ENCODE measurements at places on chromosomes 1 and 21. TPM values are rescaled to one million over a fixed set of nuclear protein-coding genes. Genes with fewer than 3 reads are reported as not detected.

ETV3L gene
- not detected for total RNA-seq

ZNF593OS gene
- total RNA-seq = not detected

GPR37L1 gene
- 0.02 TPM for total RNA-seq

SON gene
- 434 TPM for total RNA-seq

BEST4 gene
- total RNA-seq = not detected

BARHL2 gene
- total RNA-seq = not detected

SPATA21 gene
- not detected for total RNA-seq

RAB13 gene
- 36.1 TPM for total RNA-seq

DNA sequence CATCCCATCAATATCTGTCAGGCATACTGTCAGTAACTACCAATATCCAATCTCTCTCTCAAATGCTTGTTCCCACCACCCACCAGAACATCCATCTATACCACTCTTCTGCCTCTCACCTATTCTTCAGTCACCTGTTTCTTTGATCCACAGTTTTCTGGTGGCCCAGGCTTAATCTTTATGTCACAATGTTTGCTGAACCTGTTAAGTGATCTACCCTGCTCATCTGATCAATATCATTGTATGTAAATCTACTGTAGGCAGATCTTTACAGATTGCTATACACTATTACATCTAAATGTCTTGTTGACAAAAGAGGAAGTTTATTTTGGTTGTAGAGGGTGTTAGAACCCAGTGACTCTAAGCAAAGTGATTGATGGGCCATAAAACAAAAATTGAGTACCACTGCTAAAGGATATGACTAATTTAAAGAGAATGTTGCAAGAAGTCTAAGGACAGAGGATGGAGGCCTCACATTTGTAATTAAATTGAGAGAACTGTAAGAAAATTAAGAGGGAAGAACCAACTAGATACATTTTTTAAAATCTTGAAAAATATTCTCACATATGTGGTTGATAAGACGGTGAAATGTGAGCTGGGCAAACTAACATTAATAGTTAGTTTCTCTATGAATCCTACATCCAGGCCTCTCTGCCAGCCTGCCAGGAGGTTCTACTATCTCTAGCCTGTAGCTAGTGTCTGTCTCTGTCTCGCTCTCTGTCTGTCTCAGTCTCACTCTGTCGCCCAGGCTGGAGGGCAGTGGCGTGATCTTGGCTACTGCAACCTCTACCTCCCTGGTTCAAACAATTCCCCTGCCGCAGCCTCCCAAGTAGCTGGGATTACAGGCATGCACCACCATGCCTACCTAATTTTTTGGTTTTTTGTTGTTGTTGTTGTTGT lies 34.1 kb downstream of the EGLN1 start:
- DNase-seq = no peak

GRCh38 chr1:3462356-3463012 lies 8.0 kb downstream of the ARHGEF16 start:
- no peak for DNase-seq

GRCh38 chr1:10596780-10597179 lies 122.0 kb downstream of the PEX14 start:
- DNase-seq = no peak

DNA sequence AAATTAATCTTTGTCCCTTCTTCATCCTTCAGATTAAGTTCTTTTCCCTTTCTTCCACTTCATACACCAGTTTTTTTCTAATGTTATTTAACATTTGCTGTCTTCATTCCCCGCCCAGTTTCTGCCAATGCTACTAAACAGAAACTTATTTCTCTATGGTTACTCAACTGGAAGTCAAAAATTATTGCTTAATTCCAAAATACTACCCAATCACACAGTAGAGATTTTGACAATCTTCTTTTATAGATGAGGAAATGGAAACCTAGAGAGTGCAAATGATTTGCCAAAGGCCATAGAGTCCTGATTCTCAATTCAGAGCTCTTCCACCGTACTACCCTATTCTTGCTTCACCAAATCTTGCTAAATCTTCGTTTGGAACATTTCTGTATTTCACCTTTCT lies 58.1 kb upstream of the SH3GLB1 start:
- DNase-seq = no peak

DNA sequence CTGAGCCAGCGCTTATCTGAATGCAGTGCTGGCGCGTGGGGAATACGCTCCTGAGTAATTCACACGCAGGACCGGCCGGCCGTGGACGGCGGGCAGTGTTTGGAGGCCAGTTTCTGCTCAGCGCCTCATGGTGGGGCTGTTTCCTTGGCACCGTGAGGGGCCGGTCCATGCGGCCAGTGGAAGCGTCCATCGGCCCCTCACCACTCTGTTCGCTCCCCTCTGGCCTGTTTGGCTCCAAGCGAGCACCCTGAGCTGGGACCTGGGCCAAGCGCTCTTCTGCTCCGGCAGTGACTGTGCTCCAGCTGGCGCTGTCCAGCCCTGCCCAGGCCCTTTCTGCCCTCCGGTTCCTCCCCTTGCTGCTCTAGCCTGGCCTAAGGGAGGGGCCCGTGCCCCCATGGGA lies 16.3 kb upstream of the PLCH2 start:
- no peak for DNase-seq

DNA sequence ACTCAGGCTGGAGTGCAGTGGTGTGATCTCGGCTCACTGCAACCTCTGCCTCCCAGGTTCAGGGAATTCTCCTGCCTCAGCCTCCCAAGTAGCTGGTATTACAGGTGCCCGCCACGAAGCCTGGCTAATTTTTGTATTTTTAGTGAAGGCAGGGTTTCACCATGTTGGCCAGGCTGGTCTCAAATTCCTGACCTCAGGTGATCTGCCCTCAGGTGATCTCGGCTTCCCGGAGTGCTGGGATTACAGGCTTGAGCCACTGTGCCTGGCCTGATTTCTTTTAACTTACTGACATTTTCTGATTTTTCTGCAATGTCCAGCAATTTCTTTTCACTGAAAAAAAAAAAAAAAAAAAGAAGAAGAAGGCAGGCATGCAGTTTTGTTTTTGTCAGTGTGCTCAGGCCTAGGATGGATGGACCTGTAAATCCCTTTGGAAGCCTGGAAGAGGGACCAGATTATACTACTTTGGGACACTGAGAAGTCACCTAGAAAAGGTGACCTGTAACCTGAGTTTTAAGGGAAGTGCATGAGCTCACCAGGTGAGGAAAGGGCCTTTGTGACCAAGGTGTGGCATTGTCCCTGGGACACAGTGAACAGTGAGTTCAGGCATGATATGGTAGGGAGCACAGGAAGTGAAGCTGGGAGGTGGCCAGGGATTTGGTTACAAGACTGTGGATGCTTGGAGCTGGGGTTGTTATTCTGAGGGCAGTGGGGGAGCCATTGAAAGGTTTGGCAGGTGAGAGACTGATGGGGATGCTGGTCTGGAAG lies 2.7 kb upstream of the TMEM61 start:
- DNase-seq = no peak

DNA sequence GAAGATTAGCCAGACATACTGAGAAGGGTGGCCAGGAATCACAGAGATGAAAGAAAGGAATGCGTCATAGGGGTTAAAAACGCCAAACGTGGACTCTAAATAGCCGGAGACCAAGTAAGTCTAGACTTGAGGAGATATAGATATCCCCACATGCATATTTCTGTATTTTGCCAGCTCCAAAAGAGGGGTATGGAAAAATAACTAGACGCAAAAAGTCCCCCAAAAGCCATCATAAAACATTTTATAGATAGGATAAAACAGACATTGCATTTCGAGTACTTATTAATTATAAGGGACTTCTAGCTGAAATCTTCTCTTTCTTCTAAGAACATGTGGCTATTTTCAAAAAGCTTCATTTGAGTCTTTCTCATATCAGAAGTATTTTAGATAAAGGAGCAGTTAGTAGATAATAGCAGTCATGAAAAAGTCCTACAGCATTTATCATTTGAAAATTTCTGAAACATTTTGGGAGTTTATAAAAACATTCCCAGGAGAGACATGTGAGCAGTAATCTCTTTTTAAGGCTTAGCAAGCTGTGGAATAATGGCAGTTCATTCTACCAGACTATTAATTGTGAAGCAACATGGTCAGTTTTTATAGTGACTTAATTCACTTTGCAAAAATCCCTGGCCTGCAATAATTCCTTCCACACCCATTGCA lies 6.1 kb downstream of the KIF26B start:
- no peak for DNase-seq

- DNase-seq = peak; percentile 53
These were observed 107.7 kb downstream of the KIAA0319L start for GRCh38 chr1:35449334-35450008.

GRCh38 chr1:219651993-219652392 lies 39.1 kb upstream of the ZC3H11B start:
- no peak for DNase-seq

GRCh38 chr1:47529520-47530098 lies 91.8 kb downstream of the FOXD2 start:
- no peak for DNase-seq

- DNase-seq = no peak
These were observed 308.8 kb downstream of the NPHP4 start for GRCh38 chr1:5683446-5683845.

GRCh38 chr1:37836788-37837187 lies 22.6 kb downstream of the MTF1 start:
- no peak for DNase-seq

GRCh38 chr1:66242646-66243547 lies 291.1 kb upstream of the SGIP1 start:
- peak; percentile 94 for DNase-seq

GRCh38 chr1:100510451-100510850 lies 27.5 kb upstream of the GPR88 start:
- no peak for DNase-seq

- peak; percentile 13 for DNase-seq
These were observed 147.5 kb upstream of the SPATA6 start for GRCh38 chr1:48619539-48619938.
